Skin of body (tissue), 3 donors: ENCODE measurements at places on chromosomes 2 and 18. TPM values are rescaled to one million over a fixed set of nuclear protein-coding genes. Genes with fewer than 3 reads are reported as not detected.

Gene CAB39
- total RNA-seq, result 63.2 TPM

Gene ZNF519
- 12.1 TPM for total RNA-seq

Gene CYS1
- total RNA-seq, result 1.3 TPM

Gene ST8SIA5
- 0.59 TPM for total RNA-seq

Gene TCF23
- 0.20 TPM for total RNA-seq

Gene SPATA3
- total RNA-seq, result not detected

Gene KIF5C
- total RNA-seq, result 2.3 TPM

Gene GALR1
- 2.1 TPM for total RNA-seq

Gene CCDC88A
- total RNA-seq, result 71.1 TPM

Gene RESP18
- not detected for total RNA-seq

Gene TXNDC2
- total RNA-seq, result not detected

Gene RSAD2
- 5.1 TPM for total RNA-seq

Gene FAM124B
- 4.9 TPM for total RNA-seq

Gene UGT1A8
- total RNA-seq, result not detected

Gene GAD1
- 3.2 TPM for total RNA-seq

Gene ALPP
- not detected for total RNA-seq

Gene IMPACT
- 25.4 TPM for total RNA-seq
